ENCODE measurements at places on chromosomes 4 and X.

- no peak for DNase-seq
Observed at GRCh38 chr4:10704430-10704810, 19.9 kb upstream of the CLNK start.

DNA sequence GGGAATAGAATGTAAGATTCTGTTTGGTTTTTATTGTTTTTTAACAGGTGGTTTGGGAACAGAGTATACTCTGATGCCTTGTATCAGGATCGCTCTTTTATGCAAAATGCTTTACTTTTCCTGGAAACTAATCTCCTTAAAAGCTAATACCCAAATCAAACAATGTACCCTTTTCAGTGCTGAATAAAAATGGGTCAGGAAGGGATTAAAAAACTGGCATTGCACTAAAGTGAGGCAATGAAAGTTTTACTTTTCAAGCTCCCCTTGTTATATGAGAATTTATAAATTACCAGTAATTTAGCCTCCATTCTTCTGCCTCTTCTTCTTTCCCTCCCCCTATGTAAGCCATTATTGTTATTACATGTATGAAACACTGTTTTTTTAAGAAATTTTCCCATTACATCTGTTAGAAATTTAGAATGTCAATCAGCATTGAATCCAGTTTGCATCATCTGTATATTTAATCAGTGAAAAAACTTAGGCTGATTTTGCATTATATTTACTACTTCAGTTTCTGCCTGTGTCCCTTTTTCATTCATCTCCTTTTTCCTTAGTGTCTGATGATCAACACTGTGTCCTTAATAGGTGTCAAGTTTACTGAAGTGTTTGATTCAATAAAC lies 89.7 kb upstream of the NPNT start:
- DNase-seq: no peak

- peak; percentile 57 for DNase-seq
Observed at GRCh38 chrX:47366041-47366722, 4.2 kb upstream of the ZNF157 start.

- DNase-seq: no peak
Observed at GRCh38 chr4:109728385-109728784, 1.5 kb downstream of the PLA2G12A start.

DNA sequence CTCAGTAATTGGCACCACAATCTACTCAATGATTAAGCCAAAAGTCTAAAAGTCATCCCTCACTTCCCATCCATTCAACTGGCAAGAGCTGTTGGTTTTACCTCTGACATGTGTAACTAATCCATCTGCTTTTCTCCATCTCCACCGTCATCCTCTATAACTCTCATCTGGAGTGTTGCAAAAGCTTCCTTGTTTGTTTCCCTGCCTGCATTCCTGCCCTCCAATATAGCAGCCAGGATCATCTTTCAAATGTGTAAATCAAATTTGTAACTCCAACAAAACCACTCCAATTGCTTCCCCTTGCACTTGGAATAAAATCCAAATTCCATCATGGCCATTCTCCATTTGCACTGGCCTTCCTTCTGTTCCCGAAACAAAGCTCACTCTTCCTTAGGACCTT lies 4.3 kb upstream of the PLAC8 start:
- DNase-seq: no peak

GRCh38 chr4:138259271-138259670 lies 17.1 kb upstream of the SLC7A11 start:
- no peak for DNase-seq

- no peak for DNase-seq
Observed at GRCh38 chr4:170017252-170017651, 8.9 kb downstream of the MFAP3L start.

- no peak for DNase-seq
Observed at GRCh38 chrX:136047016-136047642, 61.9 kb downstream of the SLC9A6 start.

DNA sequence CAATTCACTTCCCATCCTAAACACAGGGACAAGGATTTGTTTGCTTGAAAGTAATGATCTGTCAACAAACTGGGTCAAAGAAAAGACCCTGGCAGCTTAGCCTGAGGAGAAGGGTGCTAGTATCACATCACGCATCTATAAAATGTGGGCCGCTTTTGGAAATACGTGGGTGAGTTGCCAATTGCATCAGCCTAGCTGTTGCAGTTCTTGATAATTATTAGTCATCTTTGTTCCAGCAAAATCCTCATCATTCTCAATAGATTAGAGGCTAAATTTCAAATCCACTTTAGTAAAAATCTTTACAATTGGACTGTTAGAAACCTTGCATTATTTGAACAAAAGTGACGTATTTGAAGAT lies 33.6 kb upstream of the TAPT1 start:
- no peak for DNase-seq

DNA sequence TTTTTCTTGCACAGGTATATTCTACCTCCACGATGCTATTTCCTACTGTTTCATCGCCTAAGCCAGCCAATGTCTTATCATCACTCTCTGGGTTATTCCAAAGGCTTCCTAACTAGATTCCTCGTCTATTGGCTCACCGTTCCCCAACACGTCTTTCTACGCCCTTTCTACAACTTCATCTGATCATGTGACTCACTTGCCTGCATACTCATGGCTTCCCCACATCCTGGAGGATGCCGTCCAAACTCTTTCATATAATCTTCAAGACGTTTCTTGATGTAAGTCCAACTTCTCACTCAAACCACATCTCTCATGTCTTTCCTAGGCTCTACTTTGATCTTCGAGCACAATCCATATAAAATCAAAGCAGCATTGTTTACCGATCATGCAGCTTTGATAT lies 322.0 kb upstream of the PPARGC1A start:
- no peak for DNase-seq

GRCh38 chrX:7127056-7127455 lies 20.5 kb upstream of the STS start:
- DNase-seq: no peak

GRCh38 chr4:2399631-2400190 lies 18.7 kb downstream of the ZFYVE28 start:
- DNase-seq: no peak

GRCh38 chrX:16188687-16189086 lies 21.4 kb downstream of the MAGEB17 start:
- DNase-seq: no peak

GRCh38 chrX:7021991-7022390 lies 125.5 kb upstream of the STS start:
- DNase-seq: no peak

DNA sequence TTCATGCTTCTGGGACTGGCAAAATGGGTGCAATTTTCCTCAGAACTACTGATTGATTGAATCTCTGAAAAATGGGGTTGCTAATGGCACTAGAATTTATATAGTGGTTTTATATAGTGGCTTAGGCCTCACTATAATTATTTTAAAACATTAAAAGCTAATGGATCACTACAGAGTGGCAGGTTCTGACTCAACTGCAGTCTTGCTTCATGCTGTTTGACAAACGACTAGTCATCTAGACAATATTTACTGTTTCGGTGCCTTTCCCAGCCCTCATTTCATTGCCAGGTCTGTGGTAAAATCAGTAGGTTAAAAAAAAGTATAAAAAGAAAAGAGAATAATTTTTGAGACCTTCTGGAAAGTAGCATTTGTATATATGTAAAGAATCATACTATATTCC lies 352.8 kb upstream of the ATOH1 start:
- DNase-seq: no peak

GRCh38 chrX:41333003-41333743 lies 789 bp upstream of the DDX3X start:
- peak; percentile 87 for DNase-seq

DNA sequence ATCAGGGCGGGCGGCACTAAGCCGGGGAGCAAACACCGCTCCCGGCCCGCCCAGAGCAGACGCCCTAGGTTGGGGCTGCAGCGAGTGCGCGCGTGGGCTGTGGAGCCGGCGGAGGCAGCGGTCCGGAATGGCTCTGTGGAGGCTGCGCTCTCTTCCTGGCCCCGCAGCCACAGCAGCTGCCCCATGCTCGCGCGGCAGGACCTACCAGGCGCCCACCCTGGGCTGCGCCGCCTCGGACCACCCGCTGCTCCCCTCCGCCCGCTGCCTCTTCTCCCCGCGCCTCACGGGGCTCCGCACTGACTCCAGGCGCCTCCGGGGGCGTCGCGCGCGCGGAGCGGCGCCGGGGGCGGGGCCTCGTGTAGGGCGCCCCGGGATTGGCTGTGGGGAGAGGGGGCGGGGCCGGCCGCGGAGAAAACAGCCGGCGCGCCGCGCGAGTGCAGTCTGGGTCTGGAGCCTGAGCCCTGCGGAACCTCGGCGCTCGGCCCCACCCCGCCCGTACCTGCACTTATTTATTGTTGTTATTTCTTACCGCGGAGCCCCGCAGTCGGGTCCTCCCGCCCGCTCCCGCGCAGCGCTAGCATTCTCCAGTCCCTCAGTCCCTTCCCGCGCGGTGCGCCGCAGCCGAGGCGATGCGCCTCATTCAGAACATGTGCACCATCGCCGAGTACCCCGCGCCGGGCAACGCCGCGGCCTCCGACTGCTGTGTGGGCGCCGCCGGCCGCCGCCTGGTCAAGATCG lies at the start of gene RASL11B:
TSS of gene RASL11B (plus strand) at position 439 of the 738 bp plus-strand sequence. CDS start at position 630, 191 bp downstream.
- DNase-seq: peak; percentile 74

DNA sequence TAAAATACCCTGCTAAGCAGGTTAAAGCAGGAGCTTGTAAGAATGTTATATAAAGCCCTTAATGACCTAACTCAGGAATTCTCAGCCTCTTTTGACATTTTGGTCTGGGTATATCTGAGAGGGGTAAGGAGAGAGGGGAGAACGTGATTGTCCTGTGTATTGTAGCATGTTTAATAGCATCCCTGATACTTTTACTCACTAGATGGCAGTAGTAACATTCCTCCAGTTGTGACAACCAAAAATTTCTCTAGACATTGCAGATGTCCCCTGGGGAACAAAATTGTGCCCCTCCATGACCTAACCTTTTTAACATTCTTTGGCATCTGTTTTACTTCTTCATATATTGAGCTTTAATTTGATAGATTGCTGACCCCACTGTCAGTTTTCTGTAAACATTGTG lies 17.9 kb downstream of the SMARCA5 start:
- DNase-seq: no peak

- no peak for DNase-seq
Observed at GRCh38 chrX:42577936-42578470, 200.0 kb downstream of the PPP1R2C start.

DNA sequence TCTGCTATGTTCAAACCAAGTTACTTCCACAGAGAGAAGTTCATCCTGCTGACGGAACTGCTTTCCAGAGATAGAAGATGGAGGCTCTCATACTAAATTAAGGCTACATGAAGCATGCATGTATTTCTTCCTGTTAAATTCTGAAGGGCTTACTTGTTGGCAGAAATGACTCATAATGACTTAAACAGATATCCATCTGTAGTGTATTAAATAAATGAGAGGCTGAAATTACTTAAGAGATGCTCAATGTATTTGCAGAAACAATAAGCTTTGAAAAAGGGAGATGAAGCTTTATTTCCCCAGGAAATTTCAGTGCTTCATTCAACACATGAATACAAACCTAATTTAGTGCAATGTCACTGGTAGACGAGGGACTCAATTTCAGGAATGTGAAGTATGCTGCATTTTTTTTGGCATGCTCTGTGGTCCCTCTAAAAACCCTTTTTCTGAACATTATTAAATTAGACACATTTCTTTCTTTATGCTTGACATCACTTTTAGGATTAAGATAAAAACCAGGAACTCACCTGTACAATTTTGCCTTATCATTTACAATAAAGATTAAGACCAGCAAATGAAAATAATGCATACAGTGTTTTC lies 759.1 kb upstream of the POU3F4 start:
- DNase-seq: no peak

DNA sequence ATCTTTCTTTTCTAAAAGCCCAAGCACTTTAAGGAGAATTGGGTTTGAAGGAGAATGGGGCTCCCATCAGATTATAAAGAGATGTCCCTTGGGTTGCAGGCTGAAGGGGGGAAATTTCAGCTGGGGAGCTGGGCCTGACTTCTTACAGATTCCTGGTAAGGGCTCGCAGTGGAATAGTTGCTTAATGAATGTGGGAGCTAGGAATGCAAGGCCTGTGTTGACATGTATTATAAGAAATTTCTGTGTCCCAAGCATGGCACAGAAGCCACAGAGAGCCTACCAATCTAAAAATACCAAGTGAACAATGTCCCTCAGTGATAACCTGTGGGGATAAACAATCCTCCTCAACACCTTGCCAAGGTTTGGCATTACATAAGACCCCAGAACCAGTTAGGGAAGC lies 39.3 kb upstream of the WNK3 start:
- DNase-seq: no peak

- no peak for DNase-seq
Observed at GRCh38 chr4:187019896-187020295, 296.2 kb upstream of the FAT1 start.

- no peak for DNase-seq
Observed at GRCh38 chr4:61877266-61877665, 677.1 kb downstream of the ADGRL3 start.

DNA sequence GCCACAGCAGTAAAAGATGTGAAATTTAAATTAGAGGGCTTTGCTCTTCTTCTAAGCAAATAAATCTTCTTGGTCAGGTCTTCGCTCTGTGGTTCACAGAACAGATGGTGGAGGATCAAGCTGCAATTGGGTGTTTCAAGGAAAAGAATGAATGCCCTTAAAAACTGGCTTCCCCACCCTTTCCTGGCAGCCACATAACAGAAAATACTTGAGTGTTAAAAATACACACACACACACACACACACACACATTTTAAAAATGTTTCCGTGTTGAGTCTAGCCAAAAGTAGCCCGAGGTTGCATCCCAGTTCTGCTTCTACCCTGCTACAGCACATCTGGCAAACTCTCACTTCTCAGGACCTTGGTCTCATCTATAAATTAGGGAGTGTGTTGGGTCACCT lies 56.7 kb upstream of the FGFBP2 start:
- no peak for DNase-seq

DNA sequence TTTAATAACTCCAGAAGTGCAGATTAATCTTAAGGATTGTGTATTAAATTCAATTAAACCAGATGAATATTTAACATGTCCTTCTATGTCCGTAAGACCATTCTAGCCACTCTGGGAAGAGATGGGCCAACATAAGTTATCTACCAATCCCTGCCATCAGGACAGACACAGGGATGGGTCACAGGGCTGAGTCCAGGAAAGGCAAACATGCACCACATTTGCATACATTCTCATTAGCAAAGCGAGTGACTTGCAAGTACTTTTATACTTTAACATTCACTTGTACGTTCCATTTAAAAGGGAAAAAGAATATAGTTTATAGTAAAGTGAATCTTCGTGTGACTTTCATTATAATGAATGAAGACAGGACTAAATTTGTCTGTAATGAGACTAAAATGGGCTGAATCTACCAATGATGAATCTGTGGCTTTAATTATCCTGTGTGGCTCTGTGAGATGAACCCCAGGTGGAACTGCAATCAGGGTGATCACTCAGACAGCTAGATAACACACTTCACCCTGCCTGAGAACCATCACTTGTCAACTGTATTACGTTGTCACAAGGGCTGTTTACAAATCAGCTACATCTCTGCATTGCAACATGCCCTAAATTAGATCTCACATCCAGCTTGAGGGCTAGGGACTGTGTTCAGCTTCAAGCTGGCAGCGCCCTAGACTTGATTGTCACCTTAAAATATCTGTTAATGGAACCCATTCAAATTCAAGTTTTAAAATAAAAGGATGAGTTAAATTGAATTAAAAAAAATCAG lies 77.2 kb downstream of the SH3KBP1 start:
- DNase-seq: no peak

Data from T follicular helper cell (primary cell).